Activated CD4-positive, alpha-beta T cell treated with anti-CD3 and anti-CD28 coated beads, Interleukin-2, amount 10 ng/mL, durations not matched to agents 24 days and 14 days (primary cell): ENCODE measurements at places on chromosomes 1 and 21. TPM values are rescaled to one million over a fixed set of nuclear protein-coding genes. Genes with fewer than 3 reads are reported as not detected.

Gene CAMK1G
- total RNA-seq = 0.54 TPM in 1 of 2 replicates, not detected in the other

Gene MCL1
- 278 and 280 TPM in 2 replicates for total RNA-seq

Gene CDC42BPA
- total RNA-seq = 1.2 TPM in 2 replicates

Gene THEM5
- not detected in 2 replicates for total RNA-seq

Gene MASP2
- total RNA-seq = 0.14 and 0.28 TPM in 2 replicates

Gene BTF3L4
- 48.0 and 50.0 TPM in 2 replicates for total RNA-seq

Gene TINAGL1
- not detected in 2 replicates for total RNA-seq
